ENCODE measurements at places on chromosomes 3 and 15. TPM values are rescaled to one million over a fixed set of nuclear protein-coding genes. Genes with fewer than 3 reads are reported as not detected.
A peak's percentile ranks its signal among the peaks of the same experiment; 100 is the strongest.

DNA sequence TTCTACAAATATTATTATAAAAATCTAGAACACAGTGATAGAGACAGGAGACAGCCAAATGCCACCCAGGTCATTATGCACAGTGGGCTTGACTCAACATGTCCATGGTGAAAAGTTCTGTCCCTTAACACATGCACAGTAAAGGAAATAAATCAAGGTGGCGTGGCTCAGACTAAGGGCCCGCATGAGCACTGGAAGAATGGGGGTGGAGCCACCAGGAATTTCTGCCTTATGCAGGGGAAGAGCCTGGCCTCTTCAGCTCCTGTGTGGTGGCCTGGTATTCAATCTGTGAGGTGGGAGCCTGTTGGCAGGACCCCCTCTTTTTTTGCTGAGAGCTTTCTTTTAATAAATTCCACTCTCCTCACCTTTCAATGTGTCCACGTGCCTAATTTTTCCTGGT is 17.2 kb upstream of the SPG21 start:
- DNase-seq, result no peak

DNA sequence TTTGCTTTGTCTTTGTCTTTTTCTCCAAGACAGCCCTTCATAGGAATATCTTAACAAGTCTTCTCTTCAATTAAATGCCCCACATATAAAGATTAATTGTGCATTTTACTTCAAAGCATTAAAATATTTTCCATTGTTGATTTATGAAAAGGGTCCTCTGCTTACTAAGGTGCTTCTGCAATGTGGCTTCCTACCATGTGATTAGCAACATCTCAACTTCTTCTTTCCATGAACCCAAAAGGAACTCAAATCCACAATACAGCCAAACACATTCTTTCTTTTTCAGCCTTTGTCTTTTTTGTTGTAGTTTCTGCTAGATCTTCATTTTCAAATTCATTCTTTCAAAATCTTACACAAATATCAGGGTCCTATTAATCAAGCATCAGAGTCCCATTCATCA is 309.2 kb downstream of the NSUN3 start:
- DNase-seq, result no peak

DNA sequence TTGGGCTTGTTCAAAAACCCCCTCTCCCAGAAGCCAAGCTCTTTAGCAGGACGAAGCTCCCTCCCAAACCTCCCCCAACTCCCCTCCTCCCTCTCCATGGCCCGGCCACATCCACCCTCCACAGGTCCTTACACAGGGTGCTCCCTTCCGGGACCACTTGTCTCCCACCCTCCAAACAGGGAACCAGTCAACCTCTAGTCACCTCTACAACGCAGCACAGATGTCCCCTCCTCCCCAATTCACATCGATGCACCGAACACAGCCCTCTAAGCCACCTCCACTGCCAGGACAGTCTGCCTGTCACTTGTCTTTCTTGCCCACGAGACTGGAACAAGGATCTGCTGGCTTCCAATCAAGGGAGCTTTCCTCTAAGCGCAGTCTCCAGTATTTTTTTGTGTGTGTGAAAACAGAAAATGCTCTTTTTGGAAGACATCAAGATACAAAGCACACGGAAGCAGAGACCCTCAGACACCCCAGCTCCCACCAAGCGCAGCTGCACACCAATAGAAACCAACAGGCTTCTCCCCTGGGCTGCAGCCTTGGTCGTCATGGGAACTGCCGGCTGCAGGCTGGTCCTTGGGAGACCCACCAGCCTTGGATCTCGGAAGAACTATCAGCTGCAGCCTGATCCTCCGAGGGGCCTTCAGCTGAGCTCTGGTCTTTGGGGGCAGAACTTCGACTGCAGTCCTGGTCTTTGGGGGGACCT is 26.5 kb downstream of the IQSEC1 start:
- no peak for DNase-seq

GRCh38 chr3:143885780-143886427 is 37.6 kb upstream of the SLC9A9 start:
- peak; percentile 57 for DNase-seq

GRCh38 chr3:14234251-14235002 is 55.8 kb downstream of the LSM3 start:
- no peak for DNase-seq

DNA sequence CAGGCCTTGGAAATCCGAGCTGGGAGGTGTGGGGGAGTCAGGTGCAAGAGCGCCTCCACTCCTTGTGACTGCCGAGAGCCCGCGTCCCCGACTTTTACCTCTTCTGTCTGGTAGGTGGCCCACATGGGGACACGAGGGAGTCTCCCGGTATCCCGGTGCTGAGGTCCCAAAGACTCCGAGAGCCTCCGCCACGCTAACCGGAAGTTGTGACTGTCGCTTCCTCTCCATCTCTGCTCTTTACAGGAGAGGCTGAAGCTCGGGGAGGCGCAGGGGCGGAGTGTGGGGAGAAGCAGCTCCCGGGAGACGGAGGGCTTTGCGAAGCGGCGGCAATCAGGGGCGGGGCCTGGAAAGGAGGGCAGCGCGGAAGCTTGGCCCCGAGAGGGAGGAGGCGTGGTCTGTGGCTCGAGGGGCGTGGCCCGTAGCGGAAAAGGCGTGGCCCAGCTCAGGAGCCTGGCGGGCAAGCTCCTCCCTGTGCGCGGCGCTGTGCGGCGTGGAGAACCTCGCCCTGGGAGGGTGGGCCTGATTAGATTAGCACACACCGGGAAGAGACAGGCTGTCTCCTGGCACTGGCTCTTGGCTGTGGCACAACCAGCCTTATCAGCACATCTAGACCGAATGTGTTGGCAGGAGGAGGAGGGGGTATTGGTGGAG is 143.9 kb downstream of the GABRB3 start:
- DNase-seq, result peak; percentile 28

GRCh38 chr3:40631341-40631995 is 106.7 kb downstream of the ZNF621 start:
- DNase-seq, result no peak

GRCh38 chr15:98800437-98801233 is 152.3 kb downstream of the IGF1R start:
- no peak for DNase-seq

DNA sequence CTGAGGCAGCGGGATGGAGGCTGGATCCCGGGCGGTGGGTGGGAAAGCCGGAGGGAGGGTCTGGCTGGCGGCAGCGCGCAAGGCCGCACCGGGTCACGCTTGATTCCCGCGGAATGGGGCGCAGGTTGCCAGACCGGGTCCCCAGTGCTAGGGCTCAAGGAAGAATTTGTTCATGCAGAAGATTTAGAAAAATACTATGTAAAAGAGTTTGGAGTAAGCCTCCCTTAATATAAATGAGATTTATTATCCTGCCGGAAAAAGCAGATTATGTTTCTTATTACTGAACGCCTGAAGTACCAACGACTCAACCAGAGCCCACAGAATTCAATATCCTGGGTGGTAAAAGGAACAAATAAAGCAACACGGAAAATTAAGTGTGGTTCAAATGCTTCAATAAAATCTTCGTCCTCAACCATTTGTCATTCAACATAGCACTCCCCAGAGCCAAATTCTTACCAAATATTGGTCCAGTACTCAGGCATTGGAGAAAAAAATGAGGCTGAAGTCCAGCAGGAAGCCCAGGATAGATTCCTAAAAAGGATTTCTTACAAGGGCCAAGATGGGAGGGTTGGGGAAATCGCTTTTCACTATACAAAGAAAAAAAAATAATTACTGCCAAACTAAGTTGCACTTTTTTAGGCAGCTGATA is 1.2 kb upstream of the ZBTB20 start:
- no peak for DNase-seq

GRCh38 chr15:47974724-47975123 is 146.1 kb upstream of the SLC24A5 start:
- DNase-seq, result no peak

GRCh38 chr15:85603703-85604102 is 191.0 kb downstream of the KLHL25 start:
- DNase-seq, result no peak

- no peak for DNase-seq
Measured at GRCh38 chr3:192106543-192106942, 620.8 kb downstream of the FGF12 start.

DNA sequence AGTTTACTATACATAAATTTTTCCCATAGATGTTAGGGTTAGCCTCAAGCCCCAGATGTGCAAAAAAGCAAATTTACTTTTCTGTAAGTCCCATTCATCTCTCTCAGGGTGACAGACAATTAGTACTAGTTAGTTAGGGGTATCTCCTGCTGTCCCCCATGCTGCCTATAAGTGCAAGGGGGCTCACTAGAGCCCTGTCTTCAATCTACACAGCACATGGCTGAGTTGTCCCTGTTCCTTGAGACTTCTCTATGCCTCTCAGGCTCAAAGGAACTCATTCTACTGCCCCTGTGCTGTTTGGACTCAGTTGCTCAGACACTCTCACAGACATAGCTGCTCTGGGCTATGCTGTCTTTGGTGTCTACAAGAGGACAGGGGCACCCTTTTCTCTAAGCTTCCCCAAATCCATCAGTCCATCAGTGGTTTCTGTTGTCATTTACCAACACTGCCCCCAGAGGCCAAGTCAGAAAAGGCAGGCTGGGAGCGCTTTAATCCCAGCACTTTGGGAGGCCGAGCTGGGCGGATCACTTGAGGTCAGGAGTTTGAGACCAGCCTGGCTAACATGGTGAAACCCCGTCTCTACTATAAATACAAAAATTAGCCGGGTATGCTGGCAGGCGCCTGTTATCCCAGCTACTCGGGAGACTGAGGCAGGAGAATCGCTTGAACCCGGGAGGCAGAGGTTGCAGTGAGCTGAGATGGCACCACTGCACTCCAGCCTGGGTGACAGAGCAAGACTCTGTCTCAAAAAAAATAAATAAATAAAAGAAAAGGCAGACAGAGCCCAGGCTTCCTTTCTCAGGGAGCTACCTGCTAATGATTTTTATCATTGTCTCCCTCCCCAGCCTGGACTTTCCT is 31.4 kb upstream of the PRTG start:
- DNase-seq, result peak; percentile 39

DNA sequence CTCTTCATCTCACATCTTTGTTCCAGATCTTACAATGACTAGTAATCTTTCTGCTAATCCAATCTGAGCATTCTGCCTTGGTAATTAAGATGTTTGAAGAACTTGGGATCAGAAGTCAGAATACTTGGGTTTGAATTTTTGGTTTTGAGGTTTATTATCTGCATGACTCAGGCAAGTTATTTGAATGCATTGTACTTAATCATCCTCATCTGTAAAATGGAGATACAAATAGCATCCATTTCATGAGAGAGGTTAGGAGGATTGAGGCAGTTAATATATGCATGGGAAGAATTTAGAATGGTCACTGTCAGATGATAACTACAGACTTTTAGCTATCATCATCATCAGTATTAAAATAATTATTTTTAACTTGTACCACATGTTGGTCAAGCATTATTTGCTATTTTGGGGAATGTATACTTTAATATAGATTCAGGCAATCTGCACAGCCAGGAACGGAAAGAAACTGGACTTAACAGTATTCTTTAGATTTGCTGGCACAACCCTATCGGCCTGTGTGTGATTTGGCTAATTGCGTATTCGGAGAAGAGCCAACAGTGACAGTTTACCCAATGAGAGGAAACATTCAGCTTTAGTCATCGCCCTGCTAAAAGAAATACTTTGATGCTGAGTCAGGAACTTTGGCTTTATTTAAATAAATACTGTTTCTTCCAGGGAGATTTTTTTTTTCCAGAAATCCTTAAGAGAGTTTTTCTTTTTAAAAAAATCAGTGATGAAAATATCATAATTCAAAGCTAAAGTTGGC is 600.0 kb downstream of the ROBO1 start:
- DNase-seq, result no peak

DNA sequence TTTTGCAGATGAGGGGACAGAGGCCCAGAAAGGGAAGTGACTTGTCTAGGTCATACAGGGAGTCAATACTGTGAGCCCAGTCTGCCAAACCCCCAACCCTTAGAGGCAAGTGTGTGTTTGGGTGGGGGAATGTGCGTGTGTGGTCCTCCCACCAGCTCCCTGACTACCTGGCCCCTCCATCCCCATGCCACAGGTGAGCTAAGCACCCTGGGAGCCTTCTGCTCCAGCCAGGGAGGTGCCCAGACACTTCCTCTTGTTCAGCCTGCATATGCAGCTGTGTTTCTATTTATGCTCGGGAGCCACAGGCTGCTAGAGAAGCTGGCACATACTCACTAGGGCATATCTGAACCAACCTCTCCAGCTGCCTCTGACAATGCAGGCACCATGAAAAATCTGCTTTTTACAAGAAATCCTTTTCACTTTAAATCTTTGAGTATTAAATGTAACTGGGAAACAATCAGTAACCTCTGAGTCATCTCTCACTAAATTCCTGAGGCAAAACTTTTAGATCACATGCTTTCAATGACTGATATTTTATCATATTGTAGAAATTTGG is 20.7 kb downstream of the TBC1D2B start:
- no peak for DNase-seq

DNA sequence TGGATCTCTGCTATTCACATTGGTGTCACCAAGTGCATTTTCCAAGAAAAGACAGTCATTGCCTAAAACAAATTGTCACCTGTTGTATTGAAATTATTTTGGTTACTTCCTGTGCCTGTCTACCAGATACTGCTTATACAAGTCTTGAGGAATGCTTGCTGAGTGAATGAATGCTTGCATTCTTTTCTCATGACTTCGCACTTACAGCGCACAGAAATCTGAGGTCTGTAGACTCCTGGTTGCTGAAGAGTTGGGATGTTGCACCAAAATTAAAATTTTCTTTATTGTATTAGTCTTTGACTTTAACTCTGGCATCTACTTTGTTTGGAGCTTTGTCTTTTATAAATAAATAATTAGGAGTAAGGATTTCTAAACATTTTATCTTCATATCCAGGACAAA is 28.4 kb downstream of the SH3GL3 start:
- no peak for DNase-seq

DNA sequence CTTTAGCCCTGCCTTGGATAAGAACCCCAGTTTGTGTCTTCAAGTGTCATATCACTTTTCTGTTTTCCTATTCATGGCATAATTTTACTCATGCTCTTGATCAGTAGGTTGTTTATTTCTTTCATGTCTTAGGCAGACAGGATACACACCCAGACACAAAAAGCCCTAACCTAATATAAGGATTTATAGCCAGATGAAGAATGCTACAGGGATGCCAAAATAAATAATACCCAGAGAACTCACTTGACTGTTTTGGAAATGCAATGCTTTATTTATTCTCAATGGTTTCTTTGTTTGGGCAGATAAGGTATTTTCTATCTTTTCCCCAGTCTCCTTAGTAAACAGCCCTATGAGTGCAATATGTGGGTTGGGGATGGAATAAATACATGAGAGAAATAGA is 424.0 kb upstream of the PDZRN3 start:
- DNase-seq, result no peak

GRCh38 chr3:36846406-36846805 is 82.1 kb upstream of the DCLK3 start:
- DNase-seq, result no peak

GRCh38 chr15:68377766-68378165 is 54.2 kb downstream of the ITGA11 start:
- DNase-seq, result peak; percentile 13

GRCh38 chr15:52566889-52567288 is 1.9 kb downstream of the ARPP19 start:
- no peak for DNase-seq

- no peak for DNase-seq
Measured at GRCh38 chr3:57026944-57027343, 33.5 kb upstream of the SPATA12 start.

Gene GABRG3
- not detected for total RNA-seq

Gene CPEB1
- 0.18 TPM for total RNA-seq

Gene CCDC54
- total RNA-seq, result not detected

Gene SCN11A
- total RNA-seq, result not detected

Gene PLXNB1
- 1.7 TPM for total RNA-seq

Gene NDN
- 5.1 TPM for total RNA-seq

Gene GOLGA6L10
- 0.84 TPM for total RNA-seq

Gene MYL3
- not detected for total RNA-seq

Gene SIDT1
- 35.0 TPM for total RNA-seq

Gene ZNF80
- 0.89 TPM for total RNA-seq

Data from activated CD8-positive, alpha-beta T cell treated with anti-CD3 and anti-CD28 coated beads, Interleukin-2, amount 10 ng/mL, durations not matched to agents 7 days and 5 days (primary cell).